T-helper 22 cell (primary cell): ENCODE measurements at places on chromosomes 11 and 22.

GRCh38 chr11:127470306-127470884, 469.8 kb upstream of the KIRREL3 start:
- no peak for DNase-seq

DNA sequence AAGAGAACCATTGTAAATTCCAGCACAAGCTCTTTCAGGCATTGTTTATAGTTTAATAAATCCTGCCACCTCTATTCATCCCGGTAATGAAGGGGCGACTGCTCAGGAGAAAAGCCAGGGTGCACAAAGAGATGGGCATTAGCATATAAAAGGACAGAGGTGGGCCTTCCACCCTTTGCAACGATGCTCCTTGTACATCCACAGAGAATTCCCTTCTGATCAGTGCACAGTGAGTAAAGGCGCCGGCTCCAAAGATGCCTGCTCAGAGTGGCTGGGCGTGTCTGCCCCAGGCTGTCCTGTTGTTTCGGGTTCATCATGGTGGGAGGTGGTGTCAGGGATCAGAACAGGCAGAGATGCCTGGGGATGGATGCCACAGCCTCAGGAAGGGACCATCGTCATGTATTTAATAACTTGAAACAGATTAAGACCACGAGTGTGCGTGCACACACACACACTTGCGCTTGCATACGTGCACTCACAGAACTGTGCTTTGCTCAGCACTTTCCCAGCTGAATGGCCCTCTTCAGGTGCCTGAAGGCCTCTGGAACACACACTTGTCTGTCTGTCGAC, 305.0 kb downstream of the TBC1D22A start:
- no peak for DNase-seq

- no peak for DNase-seq
Measured at GRCh38 chr11:69087133-69087524, 38.4 kb downstream of the TPCN2 start.

DNA sequence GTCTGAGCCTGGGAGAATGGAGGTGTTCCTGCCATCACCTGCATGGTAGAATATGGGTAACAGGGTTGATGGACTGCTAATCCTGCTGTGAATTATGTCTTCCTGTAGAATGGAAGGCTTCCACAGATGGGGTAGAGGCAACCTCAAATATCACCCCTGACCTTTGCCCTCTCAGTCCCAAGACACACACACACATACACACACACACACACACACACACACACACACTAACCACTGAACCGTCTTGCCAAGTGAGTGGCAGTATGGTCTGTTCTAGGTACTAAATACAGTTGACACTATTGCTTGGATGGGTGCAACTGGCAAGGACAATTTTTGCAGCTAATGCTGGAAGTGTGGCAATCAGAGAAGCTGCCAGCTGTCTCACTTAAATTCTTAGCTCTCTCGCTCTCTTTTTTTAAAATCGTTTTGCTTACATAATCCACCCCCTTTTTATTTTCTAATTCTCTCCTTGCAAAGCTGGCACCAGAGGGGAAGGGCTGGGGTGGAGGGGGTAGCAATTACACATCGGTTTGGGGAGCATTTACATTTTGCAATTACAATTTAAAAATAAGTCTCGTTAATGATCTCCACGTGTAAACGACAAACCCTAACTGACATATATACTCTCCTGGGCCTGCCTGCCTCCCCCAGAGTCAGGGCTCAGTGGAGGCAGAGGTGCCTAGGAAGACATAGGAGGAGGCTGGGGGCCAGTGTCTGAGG, 162.6 kb downstream of the FEZ1 start:
- DNase-seq: no peak

DNA sequence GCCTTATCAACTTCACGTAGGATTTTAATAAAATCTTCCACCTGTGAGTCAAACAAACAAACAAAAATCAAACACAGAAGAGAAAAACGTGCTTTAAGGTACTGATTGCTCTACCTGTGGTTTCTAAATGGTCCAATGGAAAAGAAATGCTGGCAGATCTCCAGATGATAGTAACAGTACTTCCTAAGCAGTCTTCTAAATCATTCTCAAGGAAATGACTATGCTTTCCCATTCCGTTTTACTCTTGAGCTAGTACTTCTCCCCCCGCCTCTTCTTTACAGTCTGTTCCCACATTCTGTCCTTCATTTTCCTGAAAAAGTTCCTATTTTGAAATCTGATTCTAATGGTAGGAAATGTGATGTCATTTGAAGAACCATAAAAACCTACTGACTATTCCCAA, 25.4 kb downstream of the SAAL1 start:
- DNase-seq: no peak

DNA sequence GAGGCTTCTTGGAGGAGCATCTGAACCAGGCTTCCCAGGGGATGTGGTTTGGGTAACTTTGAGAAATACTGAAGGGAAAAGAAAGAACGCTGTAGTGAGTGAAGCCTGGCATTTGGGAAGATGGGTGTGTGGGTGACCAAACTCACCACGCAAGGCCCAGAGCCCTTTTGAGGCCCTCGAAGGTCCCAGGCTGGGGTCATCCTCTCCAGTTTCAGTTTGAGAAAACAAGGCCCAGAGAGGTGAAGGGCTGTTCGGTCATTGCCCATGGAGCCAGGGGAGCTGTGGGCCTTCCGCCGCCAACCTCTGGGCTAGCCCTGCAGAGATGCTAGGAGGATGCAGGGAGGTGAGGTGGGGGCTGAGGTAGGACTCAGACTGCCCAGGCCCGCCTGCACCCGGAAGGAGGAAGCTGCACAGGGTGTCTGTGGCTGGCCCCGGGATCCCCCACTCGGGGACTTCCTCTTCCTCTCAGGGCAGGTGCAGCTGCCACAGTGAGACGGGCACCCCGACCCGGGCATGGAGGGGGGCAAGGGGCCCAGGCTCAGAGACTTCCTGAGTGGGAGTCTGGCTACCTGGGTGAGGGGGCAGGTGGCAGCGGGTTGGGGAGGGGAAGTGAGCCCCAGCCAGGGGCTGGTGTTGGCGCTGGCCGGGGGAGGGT, at the start of gene CCDC88B:
CCDC88B (plus strand) TSS at position 451 of the 655 bp plus-strand sequence; CDS start at position 514, 63 bp downstream.
- DNase-seq: peak; percentile 85

DNA sequence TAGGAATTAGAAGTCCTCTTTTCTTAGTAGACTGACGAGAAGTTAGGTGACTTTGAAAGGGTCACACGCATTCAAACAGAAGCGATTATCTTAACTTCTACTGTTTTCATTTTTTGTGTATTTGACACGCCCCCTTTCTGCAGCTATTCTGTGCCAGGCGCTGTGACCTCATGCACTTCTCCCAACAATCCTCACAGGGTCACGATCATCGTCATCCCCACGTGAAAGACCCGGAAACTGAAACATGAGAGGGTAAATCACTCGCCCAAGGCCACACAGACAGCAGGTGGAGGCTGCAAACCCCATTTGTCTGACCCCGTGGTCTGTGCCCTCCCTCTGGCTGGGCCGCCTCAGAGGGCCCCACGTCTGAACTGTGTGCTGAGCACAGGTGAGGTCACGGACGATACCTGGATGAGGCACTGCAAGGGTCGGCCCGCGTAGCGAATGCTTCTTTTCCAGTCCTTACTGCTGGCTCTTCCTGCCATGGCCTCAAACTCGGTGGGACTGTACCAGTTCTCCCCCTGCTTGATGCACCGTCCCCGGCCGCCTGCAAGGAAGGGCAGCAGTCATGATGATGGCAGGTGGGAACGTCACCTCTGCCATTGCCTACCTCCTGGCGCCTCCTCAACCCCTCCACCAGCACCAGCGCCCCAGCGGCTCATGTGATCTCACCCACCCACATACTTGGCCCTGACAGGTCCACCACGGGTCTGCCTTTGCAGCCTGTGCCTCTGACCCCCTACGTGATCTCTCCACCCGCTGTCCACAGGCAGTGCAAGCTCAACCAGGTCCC, 8.4 kb downstream of the DEAF1 start:
- no peak for DNase-seq

- no peak for DNase-seq
Measured at GRCh38 chr11:118281284-118281683, 17.2 kb upstream of the MPZL2 start.
